ENCODE measurements at places on chromosomes 6 and 20. TPM values are rescaled to one million over a fixed set of nuclear protein-coding genes. Genes with fewer than 3 reads are reported as not detected.

Gene NMBR
- total RNA-seq: not detected

Gene OXT
- total RNA-seq: 0.65 TPM

Gene HCRTR2
- total RNA-seq: not detected

Gene ZNF311
- 0.37 TPM for total RNA-seq

Gene ARHGAP40
- total RNA-seq: not detected

Gene VSTM2L
- 158 TPM for total RNA-seq

Gene CENPW
- 1.9 TPM for total RNA-seq

Gene GABRR1
- total RNA-seq: not detected

Gene TDP2
- 29.5 TPM for total RNA-seq

Gene RPP40
- total RNA-seq: 4.9 TPM

Gene ZNF512B
- total RNA-seq: 11.7 TPM

Gene TGM6
- not detected for total RNA-seq

Gene CRYBG1
- 5.6 TPM for total RNA-seq

Measured in left cardiac atrium (tissue), 4 donors.